T47D (cell line): ENCODE measurements at places on chromosomes 7 and 10.
A peak's percentile ranks its signal among the peaks of the same experiment; 100 is the strongest.

- DNase-seq, result no peak
Observed at GRCh38 chr7:51139796-51140195, 176.8 kb downstream of the COBL start.

- DNase-seq, result no peak
Observed at GRCh38 chr7:148711191-148712102, 12.7 kb downstream of the CUL1 start.

GRCh38 chr7:132352800-132353199, 223.5 kb downstream of the PLXNA4 start:
- DNase-seq, result no peak

DNA sequence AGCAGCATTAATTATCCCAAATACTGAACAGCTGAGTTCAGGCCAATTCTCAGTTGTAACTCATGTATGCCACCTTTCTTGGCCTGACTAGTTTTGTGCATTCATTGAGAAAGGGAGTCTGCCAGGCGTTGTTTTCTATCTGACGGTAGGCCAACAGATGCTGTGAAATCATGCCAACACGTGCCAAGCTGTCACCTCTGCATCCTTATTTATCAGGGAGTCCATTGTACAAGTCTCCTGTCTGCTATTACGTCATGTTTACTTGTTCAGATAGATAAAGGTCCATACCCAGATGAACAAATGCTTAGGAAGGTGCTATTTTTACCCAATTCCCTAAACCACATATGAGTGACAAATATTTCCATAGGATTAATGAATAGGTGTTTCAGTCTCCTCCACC, 127.2 kb upstream of the CDK6 start:
- no peak for DNase-seq

DNA sequence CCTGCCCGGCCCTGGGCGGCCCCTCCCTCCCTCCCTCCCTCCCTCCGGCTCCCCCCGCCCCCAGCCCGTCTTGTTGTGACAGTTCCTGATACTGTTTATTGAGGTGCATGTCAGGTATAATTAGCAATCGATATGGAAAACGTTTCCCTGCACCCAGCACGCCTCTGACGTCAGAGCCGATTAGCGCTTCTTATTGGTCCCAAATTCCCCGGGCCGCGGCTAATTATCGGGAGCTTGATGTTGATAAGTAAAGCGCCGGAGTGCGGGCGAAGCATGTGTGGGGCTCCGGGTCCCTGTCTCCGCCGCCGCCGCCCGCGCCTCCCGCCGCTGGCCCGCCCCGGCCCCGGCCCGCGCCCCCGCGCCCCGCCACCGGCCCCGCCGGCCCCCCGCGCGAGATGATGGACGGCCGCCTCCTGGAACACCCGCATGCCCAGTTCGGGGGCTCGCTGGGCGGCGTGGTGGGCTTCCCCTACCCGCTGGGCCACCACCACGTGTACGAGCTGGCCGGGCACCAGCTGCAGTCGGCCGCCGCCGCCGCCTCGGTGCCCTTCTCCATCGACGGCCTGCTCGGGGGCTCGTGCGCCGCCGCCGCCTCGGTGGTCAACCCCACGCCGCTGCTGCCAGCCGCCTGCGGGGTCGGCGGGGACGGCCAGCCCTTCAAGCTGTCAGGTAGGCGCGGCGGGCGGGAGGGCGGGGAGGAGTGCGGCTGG, at the start of gene UNCX:
Gene UNCX, plus strand, starts transcription at position 250 of the 710 bp plus-strand sequence. Its CDS starts 146 bp downstream, at position 396.
- DNase-seq, result no peak

- no peak for DNase-seq
Observed at GRCh38 chr7:137342265-137342664, 1.3 kb downstream of the PTN start.

GRCh38 chr10:114661212-114661880, 3.3 kb upstream of the ABLIM1 start:
- no peak for DNase-seq

DNA sequence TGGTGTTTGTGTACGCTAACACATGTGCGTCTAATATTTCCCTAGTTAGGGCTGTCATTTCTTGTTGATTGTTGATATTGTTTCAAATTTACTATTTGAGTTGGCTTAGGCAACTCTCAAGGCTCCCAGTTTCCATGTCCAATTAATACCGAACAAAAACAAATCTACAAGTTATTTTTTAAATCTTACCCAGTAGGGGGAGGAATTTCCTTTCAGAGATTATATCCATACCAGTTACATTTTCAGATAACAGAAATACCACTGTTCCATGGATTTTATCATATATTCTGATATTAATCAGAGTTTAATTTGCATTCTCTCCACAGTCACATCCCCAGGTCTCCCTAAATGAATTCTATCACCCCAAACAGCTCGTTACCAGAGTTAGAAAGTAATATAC, 7.2 kb upstream of the AKR1B10 start:
- DNase-seq, result no peak

DNA sequence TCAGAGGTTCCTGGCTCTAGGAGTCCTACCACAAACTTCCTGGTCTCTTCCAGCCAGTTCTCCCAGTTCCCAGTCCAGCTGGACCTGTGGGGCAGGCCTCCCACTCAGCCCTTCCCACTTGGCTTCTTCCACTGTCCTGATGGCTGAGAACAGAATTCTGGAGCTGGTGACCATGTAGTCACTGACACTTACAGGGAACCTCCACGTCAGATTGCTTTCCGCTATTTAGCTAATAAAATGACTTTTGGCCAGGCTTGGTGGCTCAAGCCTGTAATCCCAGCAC, 63.5 kb upstream of the ZRANB1 start:
- DNase-seq, result peak; percentile 89

DNA sequence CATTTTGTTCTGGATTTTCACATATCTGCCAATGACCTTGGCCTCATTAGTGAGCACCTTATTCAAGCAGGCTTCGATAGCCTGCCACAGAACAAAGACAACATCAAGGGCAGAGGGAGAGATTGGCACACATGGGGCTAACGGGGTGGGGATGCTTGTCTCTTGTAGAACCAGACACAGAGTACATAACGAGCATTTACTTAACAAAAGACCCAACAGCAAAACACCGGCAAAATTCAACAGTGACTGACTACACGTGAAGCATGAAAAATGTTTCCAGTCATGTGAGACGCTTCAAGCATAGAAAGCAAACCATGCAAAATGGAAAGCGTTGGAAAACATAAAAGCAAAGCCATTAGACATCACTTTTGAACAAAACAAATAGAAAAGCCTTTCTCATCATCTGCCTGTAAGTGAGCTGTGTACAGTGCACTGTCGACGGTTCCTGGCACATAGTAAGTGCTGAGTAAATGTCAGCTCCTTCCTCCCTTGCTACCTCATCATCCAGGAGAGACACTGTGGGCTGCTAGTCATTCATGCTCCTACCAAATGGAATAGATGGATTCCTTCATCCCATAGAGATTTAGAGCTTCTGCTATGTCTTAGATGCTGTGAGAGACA, 134.4 kb upstream of the AGK start:
- DNase-seq, result no peak

DNA sequence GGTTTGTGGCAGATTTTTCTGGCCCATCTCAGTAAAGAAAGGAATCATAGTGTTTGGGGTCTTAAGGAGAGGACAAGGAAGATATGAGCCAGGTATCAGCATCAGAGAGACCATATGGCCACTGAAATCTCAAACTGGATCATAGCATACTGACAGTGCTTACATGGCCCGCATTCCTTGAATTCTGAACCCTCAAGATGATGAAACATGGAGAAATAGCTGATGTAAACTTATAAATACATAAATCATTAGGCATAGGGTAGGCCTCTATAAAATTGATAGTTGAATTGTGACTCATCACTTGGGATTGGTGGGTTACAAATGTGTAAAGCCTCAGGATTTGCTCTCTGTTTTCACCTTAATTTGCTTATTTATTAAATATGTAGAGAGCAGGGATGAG, 688.5 kb downstream of the CNTNAP2 start:
- DNase-seq, result no peak

DNA sequence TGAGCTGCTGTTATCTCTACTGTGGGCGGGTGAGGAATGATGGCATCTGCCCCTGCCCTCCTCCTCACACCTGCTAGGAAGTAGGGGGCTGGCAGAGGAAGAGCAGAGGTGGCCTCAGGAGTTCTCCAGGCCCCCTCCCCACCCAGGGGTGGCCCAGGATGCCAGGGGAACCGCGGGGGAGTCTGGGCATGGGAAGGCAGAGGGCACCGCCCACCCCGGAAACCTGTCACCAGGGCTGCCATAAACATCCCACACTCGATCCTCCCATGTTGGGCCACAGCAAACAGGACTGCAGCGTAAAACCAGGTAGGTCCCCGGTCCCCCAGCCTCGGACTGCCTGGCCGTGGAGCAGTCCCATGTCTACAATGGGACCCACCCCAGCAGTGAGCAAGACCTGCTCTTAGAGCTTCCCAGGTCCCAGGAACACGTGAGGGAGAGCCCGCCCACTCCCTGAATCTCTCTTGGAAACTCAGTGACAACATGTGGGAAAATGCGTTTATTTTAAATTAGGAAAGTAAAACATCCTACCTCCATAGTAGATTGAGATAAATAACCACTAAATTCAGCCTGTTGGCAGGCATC, 23.4 kb downstream of the EBF3 start:
- DNase-seq, result no peak

DNA sequence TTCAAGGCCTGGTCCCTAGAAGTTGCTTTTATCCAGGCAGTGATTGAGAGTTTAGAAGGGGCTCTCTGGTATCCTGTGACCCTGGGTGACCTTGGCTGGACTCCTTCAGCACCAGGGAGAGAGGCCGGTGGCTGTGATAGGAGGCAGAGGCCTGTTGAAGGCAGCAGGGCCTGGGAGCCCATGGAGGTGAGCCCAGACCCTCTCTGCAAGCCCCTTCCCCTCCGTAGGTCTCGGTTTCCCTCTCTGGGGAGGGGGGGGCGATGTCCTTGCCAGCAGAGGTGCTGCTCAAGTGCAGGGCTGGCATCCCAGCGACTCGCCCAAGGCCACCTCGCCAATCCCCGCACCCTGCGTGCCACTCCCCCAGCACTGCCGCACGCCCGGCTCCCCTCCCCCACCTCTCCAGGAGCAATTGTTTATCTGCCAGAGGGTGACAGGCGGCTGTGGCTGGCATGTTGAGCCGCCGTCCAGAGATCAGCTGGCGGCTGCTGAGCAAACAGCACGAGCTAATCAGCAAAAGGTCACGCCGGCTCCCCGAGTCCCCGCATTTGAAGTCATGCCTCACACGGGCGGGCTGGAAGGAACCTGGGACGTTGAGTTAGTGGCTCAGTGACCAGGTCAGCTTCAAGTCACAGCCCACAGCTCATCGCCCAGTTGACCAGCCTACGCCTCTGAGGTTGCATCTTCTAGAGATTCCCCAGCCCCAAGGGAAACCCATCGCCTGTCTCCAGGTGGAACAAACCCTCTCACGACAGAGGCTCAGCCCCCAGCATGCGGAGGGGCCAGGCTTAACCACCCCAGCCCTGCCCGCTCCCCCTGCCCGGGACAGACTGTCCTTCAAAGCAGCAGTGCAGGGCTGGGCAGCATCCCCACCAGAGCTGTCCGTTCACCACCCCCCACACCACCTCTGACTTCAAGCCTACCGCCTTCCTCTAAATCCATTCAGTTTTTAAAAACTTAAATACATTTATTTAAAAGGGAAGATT, 43.7 kb downstream of the ELFN1 start:
- DNase-seq, result no peak

GRCh38 chr7:8536431-8536830, 103.0 kb downstream of the NXPH1 start:
- no peak for DNase-seq

GRCh38 chr7:117402109-117402508, 25.2 kb downstream of the ASZ1 start:
- DNase-seq, result no peak

DNA sequence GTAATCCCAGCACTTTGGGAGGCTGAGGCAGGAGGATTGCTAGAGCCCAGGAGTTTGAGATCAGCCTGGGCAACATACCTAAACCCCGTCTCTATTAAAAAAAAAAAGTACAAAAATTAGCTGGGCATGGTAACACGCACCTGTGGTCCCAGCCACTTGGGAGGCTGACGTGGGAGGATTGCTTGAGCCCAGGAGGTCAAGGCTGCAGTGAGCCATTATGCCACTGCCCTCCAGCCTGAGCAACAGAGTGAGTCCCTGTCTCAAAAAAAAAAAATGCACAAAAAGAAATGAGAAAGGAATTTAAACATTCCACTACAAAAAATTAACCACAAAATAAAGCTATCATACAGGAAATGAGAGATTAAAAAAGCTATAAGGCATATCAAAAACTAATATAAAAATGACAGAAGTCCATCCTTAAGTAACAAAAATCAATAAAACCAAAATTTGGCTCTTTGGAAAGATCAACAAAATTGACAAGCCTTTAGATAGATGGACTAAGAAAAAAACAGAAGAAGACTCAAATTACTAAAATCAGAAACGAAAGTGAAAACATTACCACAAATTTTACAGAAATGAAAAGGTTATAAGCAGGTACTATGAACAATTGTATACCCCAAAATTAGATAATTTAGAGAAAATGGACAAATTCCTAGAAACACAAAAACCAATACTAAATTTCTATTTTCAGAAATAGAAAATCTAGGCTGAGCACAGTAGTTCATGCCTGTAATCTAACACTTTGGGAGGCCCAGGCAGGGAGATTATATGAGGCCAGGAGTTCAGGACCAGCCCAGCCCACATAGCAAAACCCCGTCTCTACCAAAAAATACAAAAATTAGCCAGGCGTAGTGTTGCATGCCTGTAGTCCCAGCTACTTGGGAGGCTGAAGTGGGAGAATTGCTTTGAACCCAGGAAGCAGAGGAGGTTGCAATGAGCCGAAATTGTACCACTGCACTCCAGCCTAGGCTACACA, 42.4 kb upstream of the NANOS1 start:
- DNase-seq, result no peak

DNA sequence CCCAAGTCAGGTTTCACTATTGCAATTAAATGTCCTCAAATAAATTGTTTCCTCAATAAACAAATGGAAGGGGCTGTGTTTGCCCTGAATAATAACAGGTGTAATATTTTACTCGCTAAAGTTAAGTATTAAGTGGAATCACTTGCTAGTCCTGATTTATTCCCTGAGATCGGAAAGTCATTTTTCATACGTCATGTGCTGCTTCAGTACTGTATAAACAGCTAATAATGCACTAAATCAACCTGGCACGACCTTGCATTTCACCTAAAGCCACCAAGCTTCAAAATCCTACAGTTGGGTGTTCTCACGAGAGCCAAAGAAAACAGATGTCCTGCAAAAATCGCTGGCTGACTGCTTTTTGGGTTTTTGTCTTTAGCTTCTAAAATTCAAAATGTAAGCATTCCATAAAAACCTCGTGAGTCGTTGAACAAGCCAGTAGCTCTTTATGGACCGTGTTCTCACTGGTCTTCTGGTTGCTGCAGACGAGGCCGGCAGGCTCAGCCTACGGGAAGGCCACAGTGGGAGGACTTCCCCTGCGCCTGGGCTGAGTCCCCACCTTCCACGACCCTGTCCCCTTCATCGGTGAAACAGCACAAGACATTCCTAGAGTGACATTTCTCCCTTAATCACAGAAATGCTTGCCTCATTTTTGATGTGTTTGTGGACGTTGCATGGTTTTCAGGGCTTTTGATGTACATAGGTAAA, 17.9 kb upstream of the MNX1 start:
- DNase-seq, result no peak

- DNase-seq, result no peak
Observed at GRCh38 chr10:14543046-14543903, 212.6 kb upstream of the FRMD4A start.
